ENCODE measurements at places on chromosomes 5 and 9.
A peak's percentile ranks its signal among the peaks of the same experiment; 100 is the strongest.

DNA sequence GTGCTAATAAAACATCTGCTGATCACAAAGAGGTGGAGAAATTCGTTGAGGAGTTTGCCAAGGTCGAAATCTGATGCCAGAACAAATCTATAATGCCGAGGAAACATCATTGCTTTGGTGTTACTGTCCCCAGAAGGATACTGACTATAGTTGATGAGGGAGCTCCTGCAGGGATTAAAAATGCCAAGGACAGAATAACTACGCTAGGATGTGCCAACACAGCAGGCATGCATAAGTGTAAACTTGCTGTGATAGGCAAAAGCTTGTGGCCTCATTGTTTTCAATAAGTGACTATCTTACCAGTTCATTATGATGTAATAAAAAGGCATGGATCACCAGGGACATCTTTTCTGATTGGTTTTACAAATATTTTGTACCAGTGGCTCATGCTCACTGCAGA, 66.8 kb upstream of the ADCY2 start:
- no peak for DNase-seq

- peak; percentile 27 for DNase-seq
Measured at GRCh38 chr9:34559624-34560455, 29.7 kb downstream of the CNTFR start.

DNA sequence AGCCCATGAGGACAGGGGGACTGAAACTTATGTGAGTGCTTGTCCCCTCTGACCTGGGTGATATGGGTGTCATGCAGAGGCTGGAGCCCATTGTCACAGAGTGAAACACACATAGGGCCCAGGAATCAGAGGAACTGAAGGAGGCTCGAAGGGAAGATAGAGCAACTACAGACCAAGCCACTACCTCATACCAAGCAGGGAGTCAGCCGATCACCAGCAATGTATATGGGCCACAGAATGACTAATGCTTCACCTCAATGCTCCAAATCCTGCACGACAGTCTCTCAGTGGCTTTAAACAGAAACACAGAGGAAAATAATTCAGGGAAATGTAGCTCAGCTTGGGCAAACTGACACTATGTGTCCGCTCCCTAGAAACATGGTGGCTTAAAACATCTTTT, 8.9 kb upstream of the FBXW11 start:
- DNase-seq, result no peak

GRCh38 chr5:177109810-177110209, 23.1 kb downstream of the FGFR4 start:
- no peak for DNase-seq

- DNase-seq, result no peak
Measured at GRCh38 chr5:32405507-32405906, 39.0 kb downstream of the ZFR start.

DNA sequence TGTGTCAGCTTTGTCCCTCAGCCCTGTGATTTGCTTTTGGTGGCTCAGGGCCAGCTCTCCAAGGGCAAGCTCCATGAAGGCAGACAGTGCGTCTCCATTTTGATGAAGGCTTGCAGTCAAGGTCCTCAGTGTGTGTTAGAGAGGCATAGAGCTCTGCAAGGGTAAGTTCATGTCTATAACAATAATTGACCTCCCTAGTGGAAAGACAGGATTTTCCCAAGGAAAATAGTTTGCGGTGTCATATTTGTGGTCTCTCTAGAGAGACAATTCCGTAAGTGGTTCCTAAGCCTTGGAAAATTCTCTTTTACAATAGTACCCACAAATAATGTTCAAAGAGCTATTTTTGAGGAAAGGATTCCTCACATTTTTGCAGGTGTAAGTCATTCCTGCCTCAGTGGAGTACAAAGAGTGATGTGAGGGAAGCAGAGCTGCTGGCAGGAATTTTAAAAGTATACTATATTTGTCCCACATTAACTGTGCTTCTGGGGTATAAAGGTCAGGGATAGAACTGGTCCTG, 40.2 kb downstream of the SLC1A3 start:
- peak; percentile 51 for DNase-seq

Data from A172 (cell line).